ENCODE measurements at places on chromosomes 12 and 14.

- DNase-seq: no peak
Observed at GRCh38 chr12:58283553-58283952, 342.2 kb downstream of the ATP23 start.

- DNase-seq: no peak
Observed at GRCh38 chr14:23132970-23133369, 13.9 kb upstream of the CEBPE start.

GRCh38 chr14:36820111-36820709 lies 158.6 kb downstream of the PAX9 start:
- DNase-seq: no peak

- DNase-seq: no peak
Observed at GRCh38 chr12:40999210-40999609, 188.9 kb upstream of the PDZRN4 start.

- no peak for DNase-seq
Observed at GRCh38 chr12:103688376-103689063, 101.4 kb downstream of the STAB2 start.

GRCh38 chr12:26694402-26694801 lies 138.6 kb downstream of the ITPR2 start:
- no peak for DNase-seq

- DNase-seq: no peak
Observed at GRCh38 chr12:99111600-99111999, 466.5 kb downstream of the APAF1 start.

GRCh38 chr14:98183556-98183955 lies 1088.4 kb downstream of the BCL11B start:
- DNase-seq: no peak

Measured in A172 (cell line).